COR-L47 (cell line): ENCODE measurements at places on chromosomes 6 and 20.
A peak's percentile ranks its signal among the peaks of the same experiment; 100 is the strongest.

DNA sequence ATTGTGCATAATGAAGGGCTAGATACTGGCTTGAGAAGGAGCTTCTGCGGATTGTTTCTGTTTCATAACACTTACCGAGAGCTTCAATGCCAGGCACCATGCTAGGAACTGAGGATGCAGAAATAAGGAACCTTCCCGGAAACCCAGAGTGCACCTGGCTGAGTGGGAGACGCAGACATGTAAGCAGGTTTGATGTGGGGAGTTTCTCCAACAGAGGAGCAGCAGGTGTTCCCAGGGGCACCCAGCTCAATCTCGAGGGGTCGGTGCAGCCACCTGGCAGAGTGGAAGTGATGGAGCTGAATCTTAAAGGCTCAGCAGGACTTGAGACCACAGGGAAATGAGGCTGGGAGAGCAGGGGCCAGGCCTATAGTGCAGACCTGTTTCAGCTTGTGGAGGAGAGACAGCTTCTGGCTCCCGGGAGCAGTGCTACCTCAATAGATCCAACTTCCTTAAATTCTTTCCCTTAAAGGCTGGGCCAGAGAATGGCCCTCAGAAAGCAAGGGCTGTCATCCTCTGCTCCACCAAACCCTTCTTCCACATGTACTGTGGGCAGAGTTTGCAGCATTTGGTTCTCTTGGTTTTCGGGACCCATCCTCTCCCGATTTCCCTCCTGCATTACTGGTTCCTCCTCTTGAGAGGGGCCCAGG lies 27.8 kb upstream of the SRC start:
- DNase-seq, result no peak

DNA sequence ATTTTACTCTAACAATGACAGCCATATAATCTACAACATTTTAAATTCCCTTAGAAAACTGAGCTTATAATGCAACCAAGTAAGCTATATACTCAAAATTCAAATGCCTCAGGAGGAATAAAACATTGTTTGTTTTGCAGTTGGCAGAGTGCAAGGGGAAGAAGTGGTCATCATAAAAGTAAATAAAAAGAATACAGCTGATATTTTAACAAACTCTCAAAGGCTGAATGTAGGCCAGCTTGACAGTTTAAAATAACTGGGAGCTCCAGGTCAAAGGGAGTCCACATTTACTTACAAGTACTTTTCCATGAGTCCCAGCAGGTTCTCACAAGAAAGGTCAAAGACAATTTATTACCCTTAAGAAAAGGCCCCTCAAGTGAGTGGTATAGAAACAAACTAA lies 589.8 kb downstream of the BCKDHB start:
- no peak for DNase-seq

GRCh38 chr20:8265588-8265987 lies 133.5 kb downstream of the PLCB1 start:
- peak; percentile 8 for DNase-seq

DNA sequence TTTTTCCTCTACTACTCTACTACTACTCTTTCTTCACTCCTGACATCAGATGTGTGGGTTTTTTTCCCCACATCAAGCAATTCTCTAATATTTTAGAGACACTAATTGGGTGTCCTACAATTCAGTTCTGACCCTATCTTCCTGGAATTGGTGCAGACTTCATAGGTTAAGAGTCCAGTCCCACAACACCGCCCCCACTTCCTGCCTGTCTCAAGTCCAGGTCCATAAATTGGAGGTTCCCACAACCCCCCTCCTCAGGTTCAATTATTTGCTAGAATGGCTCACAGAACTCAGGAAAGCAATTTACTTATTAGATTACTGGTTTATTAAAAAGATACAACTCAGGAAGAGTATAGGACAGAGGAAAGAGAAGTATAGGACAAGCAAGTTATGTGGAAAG lies 25.7 kb upstream of the SLC2A12 start:
- DNase-seq, result no peak

DNA sequence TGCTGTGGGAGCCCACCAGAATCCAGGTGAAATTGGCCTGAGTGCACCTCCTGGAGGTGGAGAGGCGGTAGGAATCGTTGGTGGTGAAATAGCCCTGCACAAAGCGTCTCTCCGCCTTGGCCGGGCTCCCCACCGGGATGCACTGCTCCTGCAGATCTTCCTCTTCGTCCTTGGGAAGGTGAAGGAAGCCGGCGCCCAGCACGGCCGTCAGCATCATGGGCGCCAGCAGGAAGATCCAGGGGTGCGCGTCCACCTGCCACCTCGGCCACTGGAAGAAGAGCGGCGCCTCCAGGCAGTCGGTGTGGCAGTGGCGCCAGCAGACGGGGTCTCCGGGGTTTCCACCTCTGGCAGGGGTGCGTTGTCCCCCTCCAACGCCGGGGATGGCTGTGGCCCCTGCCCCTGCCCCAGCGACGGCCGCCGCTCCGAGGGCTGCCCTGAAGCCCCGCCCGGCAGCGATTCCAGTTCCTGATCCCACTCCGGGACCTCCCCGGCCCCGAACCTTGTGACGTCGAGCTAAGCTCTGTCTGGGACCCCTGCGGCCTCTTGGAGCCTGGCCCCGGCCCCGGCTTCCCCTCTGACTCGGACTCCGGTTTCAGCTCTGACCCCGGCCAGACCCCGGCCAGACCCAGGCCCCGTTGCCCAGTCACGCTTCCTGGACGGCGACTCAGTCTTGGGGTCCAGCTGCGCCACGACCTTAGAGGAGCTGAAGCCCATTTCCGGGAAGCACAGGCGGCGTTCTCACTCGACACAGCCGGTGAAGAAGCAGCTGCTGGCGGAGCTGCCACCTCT lies 91.9 kb downstream of the CD164 start:
- no peak for DNase-seq

- peak; percentile 6 for DNase-seq
These were observed 333.2 kb downstream of the SAMD5 start for GRCh38 chr6:147841547-147842148.

GRCh38 chr20:13412806-13413445 lies 191.9 kb downstream of the ISM1 start:
- DNase-seq, result no peak

GRCh38 chr6:161171207-161171606 lies 102.7 kb downstream of the AGPAT4 start:
- DNase-seq, result no peak

GRCh38 chr20:47765271-47765670 lies 20.0 kb downstream of the SULF2 start:
- DNase-seq, result no peak

- DNase-seq, result no peak
These were observed 1.1 kb upstream of the SLC35B2 start for GRCh38 chr6:44258325-44258863.

DNA sequence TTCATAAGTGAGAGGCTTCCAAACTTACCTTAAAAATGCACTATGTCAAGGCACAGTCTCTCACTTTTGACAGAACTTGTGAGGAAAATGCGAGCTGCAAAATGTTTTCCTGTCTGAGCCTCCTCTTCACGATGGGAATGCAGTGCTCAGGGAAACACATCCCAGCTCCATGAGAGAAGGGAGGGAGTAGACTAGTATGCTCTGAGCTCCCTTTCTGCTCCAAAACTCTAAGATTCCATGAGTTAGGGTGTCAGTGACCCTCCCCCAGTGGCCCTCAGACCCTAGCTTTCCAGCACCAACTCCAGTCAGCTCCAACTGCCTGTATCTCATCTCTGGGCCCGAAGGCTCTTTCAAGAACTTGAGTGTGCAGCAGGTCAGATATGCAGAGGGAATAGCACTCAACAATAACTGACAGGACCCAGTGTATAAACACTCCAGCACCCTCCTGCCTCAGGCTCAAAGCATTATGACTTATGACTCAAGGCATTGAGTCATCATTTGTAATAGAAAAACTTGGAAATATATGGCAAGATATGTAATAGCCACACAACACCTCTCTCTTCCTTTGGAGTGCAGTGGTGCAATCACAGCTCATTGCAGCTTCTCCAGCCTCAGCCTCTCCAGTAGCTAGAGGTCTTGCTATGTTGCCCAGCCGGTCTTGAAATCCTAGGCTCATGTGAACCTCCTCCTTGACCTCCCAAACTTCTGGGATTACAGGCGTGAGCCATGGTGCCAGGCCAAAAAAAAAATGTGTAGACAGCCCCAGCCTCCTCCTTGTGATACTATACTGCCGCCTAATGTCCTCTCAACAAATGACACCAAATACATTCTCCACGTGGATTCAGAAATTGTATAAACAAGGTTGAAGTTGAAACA lies 16.7 kb upstream of the ENTPD6 start:
- peak; percentile 29 for DNase-seq

- peak; percentile 94 for DNase-seq
These were observed 5.0 kb upstream of the INSM1 start for GRCh38 chr20:20362774-20363433.

DNA sequence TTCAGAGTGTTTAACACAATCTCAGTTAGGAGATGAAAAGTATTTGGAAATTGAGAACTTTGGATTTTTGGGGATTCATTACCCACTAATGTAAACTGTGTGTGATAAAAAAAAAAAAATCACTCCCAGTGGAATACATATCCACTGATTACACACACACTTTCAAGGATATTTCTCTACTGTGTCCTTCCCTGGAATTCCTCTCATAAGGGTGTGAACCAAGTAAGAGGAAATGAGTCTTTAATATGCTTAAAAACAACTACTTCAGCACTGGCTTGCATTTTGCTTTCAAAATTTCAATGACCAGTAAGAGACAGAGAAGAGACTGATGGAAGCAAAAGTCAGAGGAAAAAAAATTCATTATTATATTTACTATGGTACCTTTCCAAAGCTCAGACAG lies 24.5 kb upstream of the MYCT1 start:
- DNase-seq, result no peak

GRCh38 chr20:19706463-19706862 lies 51.6 kb upstream of the RIN2 start:
- DNase-seq, result no peak

DNA sequence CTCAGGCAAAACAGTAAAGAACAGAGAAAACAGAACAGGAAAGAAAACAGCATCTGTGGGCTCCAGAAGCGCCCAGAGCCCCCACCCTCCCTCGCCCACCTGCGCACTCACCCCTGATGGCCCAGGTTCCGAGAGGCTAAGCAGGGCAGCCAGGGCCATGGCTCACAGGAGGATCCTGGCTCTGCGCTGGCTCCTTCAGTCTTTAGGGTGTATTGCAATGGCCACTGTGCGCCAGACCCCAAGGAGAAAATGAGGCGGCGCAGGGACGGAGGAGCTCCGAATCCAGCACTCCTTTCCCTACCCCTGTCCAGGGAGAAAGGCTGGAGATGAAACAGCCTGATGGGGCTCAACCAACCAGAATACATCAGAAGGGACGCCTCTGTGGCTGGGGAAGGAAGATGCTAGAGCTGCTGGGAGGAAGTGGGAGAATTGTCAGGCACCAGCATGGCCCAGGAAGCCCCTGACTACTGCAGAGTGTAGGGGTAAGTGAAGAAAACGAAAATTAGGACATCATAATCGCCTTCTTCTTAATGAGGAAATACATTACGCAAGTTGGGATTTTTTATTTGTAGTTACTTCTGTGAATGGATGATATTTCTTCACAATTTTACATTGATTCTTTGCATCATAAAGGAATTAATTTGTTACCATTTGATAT lies 49.0 kb downstream of the COL11A2 start:
- DNase-seq, result no peak

GRCh38 chr6:113903666-113904330 lies 46.7 kb downstream of the MARCKS start:
- DNase-seq, result no peak
